ENCODE measurements at places on chromosomes 7 and 10.

GRCh38 chr10:8084799-8085198, 30.3 kb downstream of the GATA3 start:
- DNase-seq: no peak

GRCh38 chr7:111753968-111754367, 191.7 kb upstream of the IMMP2L start:
- no peak for DNase-seq

- DNase-seq: no peak
Observed at GRCh38 chr7:43577485-43577951, 5.4 kb upstream of the STK17A start.

DNA sequence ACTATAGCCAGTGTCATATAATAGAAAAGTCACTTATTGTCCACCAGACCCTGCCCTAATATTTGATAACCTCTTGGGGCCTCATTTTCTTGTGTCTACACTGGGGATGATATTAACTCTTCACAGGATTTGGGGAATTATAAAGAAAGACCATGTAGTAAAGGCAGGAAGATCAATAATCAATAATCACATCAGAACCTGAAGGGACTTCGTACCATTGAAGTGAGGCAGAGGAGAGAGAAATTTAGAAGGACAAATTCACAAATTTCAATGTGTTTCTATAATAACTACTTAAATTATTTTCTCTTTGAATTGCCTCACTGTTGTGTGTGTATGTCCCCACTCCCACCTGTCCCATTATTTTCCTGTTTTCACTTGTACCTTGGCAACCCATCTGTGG, 10.7 kb upstream of the SGMS1 start:
- DNase-seq: no peak

DNA sequence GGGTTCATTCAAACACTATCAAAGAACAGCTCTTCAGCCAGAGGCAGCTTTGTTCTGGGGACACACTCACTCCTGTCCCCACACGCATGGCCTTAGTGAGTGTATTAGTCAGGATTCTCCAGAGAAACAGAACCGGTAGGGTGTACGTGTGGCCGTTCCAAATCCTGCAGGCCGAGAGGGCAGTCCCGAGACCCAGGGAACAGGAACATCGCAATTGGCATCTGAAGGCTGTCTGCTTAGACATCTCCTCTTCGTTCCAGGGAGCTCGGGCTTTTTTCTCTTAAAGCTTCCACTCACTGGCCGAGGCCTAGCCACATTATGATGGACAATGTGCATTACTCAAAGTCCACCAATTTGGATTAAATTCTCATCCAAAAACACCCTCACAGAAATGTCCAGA, 523.3 kb downstream of the GLRX3 start:
- DNase-seq: no peak

DNA sequence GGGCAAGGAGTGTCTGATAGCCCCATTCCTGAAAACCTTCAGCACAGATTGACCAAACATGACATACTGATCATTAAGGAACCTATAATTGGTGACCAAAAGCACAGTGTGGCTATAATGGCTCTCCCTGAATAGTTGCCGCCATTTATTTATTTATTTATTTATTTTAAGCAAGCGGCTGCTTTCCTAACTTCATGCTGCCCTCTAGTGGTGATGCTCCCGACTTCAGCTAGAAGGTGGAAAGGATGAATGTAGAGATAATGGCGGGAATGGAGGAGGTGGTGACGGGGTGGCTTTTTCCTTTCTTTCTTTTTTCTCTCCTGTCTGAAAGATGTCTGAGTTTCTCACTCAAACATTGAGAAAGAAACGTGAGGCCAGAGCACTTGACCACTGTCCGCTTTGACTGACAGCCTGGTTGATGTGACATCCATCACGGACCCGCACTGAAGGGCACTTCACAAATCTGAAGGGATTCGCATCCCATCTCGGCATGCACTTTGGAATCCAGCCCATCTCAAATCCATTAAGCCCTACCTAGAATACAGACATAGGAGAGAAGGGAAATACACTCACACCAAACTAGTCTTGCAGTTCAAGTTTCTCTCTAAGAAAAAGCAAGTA, 1090.1 kb downstream of the KCNMA1 start:
- DNase-seq: peak; percentile 41

- DNase-seq: no peak
Observed at GRCh38 chr7:96558530-96558929, 151.1 kb downstream of the SEM1 start.

GRCh38 chr7:113431406-113431805, 313.1 kb upstream of the SMIM30 start:
- no peak for DNase-seq

GRCh38 chr7:151076863-151077704, 3.5 kb downstream of the FASTK start:
- no peak for DNase-seq

DNA sequence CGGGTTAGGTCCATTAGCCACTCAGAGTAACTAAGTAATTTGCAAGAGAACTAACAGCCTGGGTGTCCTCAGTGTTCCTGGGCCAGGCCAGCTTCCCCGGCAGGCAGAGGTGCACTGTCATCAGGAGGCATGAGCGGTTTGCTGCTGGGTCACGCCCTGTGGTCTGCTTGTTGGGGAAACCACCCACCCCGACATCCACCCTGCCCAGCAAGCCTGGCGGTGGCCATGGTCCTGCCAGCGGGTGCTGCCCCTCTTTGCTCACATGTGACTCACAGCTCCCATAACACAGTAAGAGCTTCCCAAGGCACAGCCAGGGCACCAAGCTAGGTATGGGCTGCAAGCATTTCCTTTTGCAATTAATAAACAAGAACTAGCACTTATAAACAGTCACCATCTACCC, 75.9 kb downstream of the RGS10 start:
- DNase-seq: peak; percentile 50

DNA sequence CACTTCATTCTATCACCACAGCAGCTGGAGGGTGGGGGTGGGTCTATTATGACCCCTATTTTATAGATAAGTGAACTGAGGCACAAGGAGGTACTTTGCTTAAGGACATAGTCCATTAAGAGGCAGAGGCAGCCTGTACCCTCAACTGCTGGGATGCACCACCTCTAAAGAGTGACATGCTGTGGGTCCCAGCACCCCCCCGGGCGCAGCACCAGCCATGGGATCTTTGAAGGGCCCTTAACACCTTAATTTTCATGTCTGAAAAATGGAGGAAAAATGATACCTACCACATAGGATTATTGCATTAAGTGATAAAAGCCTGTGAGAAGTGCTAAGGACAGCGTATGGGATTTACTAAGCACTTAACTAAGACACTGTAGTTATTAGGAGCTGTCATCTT, 15.4 kb downstream of the ADCYAP1R1 start:
- DNase-seq: no peak

GRCh38 chr7:117012696-117013095, 59.4 kb downstream of the ST7 start:
- DNase-seq: no peak
